ENCODE measurements at places on chromosomes 3 and 15.

GRCh38 chr15:31331389-31331788, 4.8 kb downstream of the KLF13 start:
- no peak for DNase-seq

DNA sequence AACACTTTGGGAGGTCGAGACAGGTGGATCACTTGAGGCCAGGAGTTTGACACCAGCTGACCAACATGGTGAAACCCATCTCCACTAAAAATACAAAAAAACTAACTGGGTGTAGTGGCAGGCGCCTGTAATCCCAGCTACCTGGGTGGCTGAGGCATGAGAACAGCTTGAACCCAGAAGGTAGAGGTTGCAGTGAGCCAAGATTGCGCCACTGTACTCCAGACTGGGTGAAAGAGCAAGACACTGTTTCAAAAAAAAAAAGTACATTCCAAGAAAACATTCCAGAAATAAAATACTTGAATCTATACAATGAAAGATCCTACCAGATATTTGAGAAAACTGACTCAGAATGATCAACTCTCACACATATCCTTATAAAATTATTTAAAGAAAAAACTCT, 30.4 kb downstream of the TFDP2 start:
- no peak for DNase-seq

DNA sequence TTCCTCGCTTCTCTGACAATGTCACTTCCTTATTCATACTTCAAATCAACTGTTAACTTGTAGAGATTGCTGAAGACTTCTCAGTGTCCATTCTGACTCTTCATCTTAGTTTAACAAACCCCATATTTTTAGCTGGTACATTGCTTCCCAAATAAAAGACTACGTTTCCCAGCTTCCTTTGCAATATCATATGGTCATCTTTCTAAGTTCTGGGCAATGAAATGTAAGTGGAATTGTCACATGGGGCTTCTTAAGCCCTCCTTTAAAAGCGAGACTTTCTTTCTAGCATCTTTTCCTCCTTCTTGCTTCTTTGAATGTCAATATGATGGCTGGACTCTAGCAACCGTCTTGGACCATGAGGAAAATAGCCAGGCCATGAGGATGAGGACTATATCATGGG, 239.0 kb downstream of the ZNF621 start:
- DNase-seq: no peak

DNA sequence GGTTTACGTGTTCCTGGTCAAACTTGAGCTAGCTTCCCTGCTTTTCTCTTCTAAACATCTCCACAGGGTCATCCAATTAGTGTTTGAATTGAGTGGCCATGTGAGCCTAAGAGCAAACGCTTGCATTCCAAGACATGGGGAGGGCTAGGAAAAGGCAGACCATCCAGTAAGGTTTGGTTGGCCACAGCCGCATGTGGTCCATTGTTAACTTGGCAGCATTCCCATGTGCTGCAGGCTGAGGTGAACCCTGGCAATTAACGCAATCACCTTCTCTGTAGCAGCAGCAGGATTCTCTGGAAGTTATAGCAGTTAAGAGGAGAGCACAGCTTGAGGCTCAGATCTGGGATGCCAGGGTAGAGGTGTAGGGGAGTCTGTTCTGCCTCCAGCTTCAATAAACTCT, 502.2 kb upstream of the LMCD1 start:
- no peak for DNase-seq

- DNase-seq: no peak
Observed at GRCh38 chr15:35481992-35482391, 64.0 kb downstream of the DPH6 start.

DNA sequence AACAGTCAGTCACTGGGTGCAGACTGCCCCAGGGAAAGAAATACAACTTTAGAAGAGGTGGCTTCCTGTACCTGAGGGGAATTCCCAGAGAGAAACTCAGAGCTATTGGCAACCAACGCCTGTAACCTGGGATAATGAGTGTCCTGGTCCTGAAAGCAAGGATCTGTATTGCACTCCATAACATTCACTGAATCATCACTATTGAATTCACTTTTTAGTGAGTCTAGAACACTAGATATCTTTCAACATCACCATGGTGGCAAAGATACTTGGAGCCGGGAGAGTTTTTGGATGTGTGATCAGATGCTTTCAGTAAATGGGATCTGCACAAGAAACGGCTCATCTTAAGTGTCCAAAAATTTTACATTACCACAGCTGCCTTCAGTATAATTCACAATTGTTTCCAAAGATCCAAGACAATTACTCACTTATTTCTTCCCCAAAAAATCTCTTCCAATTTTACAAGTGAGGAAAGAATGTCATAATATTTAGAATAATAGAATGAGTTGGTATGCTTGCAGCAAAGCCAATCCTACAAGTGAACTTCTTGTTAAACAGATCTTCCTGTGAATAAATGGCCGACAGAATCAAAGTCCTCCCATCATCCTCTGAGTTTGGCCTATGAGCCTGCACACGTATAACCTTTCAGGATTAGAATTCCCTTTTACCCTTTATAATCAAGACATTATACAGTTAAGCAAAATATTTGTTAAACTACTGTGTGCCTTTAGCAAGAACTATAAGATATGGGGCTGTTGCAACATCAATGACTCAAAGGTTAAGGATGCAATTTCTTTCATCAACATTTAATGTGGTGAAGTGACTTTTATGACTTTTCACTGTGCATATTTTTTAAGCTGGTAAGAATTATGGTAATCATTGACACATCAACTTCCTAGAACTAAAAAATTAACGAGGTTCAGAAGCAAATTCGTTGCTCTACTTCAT, 243.3 kb upstream of the COL8A1 start:
- DNase-seq: no peak

DNA sequence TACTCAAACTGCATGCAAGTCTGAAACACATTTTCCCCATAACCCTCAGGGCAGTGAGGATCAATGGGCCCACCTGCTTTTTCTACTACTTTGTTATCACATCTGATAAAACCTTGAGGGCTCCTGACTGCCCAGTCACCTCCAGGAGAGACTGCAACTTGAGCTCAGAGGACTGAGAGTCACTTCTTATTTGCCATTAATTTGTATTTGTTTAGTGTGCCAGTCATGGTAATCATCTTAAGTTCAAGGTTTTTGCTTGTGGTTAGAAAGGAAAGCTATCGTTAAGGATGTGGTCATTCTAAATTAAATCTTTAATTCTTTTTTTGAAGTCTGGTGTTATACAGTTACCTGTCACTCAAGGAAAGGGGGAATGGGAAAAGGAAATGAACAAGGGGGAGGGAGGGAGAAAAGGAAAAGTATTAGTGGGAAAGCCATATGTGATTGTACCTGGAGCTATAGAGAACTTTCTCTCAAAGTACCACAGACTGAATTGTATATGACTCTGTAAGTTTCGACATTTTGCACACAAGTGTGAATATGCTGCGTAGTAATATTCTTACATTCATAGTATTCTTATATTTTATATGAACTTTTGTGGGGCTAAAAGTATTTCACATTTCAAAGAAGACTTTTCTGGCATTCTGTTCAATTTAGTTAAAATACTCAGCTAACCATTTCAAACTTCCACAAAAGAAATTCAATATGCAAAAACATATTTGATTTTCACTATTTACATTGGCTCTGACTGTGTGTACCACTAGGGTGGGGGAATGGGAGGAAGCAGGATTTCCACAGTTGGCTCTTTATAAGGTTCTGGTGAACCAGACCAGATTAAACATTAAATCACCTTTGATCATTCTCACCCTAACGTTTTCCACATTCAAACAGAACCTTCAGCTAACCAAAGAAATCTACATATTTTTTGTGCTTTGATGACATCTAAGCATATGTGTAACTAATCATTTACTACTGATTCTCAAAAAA, 166.5 kb upstream of the ATP11B start:
- DNase-seq: no peak

GRCh38 chr3:58651276-58651675, 15.3 kb downstream of the FAM3D start:
- no peak for DNase-seq

DNA sequence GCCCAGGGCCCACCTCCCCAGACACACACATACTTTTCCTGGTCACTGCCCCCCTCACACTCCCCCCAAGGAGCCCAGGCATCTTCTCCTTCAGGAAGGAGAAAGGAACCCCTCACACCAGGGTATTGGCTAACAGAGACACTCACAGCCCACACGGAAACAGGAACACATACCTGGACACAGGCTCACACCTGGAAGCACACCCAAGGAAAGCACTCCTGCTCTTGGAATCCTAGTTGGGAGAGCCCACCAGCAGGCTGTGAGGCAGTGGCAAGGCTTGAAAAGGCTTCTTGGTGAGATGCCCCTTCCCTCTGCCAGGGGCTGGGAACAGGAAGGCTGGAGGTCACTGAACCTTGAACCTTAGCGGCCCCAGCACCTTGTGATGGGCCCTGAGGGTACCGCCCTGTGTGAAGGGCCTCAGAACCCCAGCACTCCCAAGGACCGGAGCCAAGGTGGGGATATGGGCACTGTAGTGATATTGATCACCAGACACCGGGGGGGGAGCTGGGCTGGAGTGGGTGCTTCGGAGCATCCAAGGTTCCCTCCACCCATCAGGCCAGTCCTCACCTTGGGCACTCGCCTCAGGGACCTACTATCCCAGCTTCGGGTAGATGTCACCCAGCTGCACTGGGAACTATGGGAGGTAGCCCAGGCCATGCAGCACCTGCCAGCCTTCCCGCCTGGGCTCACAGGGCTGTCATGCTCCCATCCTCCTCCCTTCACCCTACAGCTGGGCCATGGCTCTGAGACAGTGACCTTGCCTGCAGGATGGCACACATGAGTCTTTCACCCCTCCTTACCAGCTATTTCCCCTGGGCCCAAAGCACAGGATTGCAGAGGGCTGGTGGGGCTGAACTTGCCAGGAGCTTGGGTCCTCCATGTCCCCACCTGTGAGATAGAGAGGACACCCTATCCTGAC, 16.4 kb downstream of the MYL3 start:
- DNase-seq: no peak

DNA sequence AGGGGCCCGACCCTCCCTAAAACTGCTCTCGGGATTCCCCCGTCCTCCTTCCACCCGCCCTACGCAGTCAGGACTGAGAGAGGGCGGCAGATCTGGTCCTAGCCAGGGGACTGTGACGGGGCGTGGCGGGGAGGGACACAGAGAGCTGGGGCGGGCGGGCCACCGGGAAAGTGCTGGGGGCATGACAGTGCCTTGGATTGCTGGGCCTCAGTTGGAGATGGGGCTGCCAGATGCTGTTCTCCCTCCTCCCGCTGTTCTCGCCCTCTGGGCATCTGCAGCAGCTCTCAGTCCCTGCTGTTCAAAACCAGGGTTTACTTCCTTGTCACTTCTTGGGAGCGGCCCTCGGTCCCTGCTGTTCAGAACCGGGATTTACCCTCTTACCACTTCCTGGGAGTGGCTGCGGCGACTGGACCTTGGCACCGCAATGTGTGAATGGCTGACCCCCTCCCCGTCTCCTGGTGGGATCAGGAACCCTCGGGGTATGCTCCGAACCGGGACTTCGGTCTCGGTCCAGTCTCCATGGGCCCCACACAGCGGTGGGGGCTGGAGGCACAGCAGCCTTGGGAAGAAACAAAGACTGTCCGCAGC, 1.8 kb upstream of the RPP25 start:
- DNase-seq: no peak

DNA sequence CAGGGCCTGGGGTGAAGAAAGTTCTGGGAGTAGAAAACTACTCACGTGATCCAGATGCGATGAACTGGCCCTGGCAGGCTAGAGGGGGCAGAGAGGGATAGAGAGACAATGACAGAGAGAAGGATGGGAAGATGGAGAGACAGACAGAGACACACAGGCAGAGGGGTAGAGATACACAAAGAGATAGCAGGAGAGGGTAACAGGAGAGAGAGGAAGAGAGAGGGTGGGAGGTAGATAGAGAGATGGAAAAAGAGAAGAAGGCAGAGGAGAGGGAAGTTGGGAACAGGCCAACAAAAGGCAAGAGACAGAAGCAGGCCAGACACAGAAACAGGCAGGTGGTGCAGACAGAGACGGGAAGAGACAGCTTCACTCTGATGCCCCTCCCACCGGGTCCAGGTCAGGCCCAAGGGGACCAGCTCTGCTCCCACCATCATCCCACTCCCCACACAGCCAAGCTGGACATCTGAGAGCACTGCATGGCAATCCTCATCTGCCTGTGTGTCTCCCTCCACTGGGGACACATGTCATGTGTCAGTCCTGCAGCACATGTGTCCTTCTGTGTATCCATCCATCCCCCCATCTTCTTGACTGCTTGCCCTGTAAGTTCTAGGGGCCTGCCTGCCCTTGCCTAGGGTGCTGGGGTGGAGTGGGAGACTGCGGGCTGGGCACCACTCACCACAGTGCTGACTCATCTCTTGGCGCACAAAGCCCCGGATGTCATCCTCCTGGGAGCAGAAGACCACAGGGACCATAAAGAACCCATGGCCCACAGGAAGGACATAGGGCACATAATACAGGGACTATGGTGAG, 2.2 kb upstream of the UCN2 start:
- no peak for DNase-seq

- no peak for DNase-seq
Observed at GRCh38 chr15:88031461-88031860, 225.1 kb downstream of the NTRK3 start.

- DNase-seq: no peak
Observed at GRCh38 chr15:53225781-53226180, 435.6 kb upstream of the ONECUT1 start.

GRCh38 chr3:161941891-161942290, 445.3 kb downstream of the OTOL1 start:
- no peak for DNase-seq

GRCh38 chr3:52494886-52495495, at the start of gene STAB1:
STAB1 (plus strand) TSS chr3:52495338; CDS start chr3:52495414, 76 bp downstream.
- no peak for DNase-seq

DNA sequence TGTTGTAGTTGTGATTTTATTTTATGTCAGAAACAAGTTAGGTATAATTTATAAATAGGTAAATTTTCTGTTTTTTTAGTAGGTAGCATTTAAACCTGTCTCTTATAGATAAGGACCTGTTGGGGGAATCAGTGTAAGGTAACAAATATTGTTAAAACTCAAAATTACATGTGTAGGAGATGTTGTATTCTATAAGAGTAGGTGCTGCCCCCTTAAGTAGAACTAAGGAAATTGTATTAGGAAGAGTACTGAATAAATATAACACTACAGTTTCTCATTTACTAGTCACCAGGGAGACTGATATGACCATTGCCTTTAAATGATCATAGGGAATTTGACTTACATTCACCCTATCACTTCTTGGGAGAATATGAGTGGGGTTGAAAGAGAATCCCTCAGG, 31.2 kb downstream of the SLC25A36 start:
- DNase-seq: no peak

DNA sequence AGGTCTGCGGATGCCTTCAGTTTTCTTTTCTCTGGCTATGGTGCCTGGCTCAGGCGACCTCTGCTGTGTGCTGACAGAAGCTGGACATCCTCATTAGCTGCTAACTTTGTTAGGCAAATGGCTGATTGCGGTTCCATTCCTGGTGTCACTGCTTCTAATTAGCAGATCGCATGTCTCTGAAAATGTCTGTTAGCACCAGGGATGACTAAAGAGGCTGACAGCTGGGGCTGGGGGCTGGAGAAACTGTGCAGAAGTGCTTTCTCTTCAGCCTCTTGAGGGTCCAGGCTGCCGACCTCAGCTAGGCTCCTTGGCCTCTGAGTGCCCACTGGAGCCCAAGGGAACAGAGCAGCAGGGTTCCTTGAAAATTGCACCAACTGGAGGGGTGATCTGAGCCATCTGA, 39.3 kb downstream of the CHCHD6 start:
- DNase-seq: no peak
